Bronchial epithelial cell (primary cell): ENCODE measurements at places on chromosomes 1 and 21. TPM values are rescaled to one million over a fixed set of nuclear protein-coding genes. Genes with fewer than 3 reads are reported as not detected.
A peak's percentile ranks its signal among the peaks of the same experiment; 100 is the strongest.

DNA sequence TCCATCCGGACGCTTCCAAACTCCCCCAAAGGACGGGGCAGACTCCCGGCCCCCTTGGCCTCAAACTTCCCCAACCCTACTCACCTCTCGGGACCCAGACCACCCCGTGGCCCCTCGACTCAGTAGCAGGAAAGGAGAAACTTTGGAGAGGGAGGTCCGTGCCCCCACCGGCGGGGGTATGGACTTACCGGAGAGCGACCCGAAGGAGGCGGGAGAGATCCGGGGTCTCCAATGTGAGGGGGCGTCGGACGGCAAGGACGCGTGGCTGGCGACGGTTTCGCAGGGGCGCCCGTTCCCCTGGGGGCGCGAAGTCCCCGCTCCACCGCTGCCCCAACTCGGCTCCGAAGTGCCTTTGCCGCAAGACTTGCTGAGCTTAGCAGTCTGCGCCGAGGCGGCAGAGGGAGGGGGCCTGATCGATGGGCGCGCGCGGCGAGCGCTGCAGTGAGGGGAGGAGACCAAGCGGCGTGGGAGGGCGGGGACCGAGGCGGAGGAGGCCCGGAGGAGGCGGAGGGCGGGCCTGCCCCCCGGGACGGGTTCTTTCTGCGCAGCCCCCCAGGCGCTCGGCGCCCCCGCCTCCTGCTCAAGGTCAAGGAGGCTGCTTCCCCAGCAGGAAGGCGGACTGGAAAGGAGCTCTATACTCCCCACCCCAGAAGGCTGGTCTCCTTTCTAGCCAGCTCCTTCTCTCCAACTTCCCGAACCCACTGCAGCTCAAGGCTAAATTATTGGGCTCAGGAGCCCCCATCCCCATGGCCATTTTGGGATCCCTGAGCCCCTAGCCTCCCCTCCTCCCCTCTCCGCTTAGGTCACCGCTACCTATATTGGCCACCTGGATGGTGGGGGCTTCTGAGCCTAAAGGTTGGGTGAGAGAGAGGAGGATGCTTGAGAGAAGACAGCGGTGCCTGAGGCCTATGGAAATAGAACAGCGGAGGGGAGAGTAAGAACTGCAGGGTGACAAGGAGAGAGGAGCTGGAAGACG is at the start of gene SYT2:
Gene SYT2, minus strand, starts transcription at position 385 of the 976 bp plus-strand sequence. CDS start 104,682 bp downstream, outside the sequence.
- no peak for DNase-seq

DNA sequence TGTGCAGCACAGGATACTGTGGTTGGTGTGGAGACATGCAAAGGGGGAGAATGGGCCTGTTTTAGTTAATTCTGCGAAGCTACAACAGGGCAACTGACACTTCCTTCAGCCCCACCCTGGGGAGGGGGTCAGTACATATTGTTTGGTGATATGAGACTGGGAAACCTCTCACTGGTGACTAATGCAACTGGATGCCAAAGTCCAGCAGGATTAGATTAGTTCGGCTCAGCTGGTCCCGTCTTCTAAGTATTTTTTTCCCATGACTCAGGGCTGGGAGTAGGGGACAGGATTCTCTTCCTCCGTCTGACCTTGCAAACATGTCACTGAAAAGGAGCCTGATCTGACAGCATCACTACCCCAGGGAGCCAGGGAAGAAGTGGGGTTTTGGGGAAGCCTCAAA is 43.0 kb downstream of the PLXNA2 start:
- peak; percentile 78 for DNase-seq

Gene OLIG2
- total RNA-seq = not detected in 2 replicates

Gene SLAMF6
- total RNA-seq = not detected in 2 replicates

Gene FAM43B
- not detected in 2 replicates for total RNA-seq
